ENCODE measurements at places on chromosomes 2 and 18.

DNA sequence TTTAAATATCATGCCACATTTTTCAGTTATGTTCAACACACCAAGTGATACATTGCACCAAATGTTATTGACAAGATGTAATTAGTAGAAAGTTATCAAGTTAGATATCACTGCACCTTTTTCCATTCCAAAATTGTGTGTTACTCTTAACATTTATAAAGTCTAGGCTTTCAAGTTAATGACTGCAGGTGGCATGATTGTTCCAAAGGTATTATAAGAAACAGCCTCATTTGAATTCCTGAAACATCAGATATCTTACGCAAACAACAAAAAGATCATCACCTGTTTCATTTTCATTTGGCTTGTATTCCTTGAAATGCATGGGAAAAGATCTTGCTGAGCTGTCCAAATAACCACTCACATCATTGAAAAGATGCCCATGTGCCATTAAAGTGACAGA lies 1528.2 kb upstream of the ZEB2 start:
- DNase-seq = no peak

DNA sequence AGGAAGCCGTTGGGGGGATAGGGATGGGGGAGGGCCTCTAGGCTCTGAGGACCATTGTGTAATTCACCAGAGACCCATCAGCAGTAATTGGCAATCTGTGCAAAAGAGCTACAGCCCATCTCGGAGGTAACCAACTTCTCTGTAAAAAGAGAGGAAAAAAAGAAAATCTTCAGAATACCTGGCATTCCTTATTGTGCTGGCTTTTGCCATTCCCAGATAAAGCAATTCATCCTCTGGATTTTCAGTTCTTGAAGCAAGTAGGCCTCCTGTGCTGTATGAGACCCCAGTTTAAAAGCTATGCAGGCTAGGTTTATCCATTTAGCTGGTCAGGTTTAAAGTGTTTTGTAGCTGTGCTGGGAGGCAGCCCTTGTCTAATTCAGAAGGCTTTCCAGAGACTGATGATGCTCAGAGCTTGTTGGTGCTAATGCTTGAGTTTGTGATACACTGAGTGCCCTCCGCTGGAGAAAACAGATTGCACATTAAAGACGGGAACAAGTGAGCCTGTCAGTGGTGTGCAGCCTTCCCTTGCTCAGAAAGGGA lies at the start of gene LRRTM4:
Gene LRRTM4, minus strand, starts transcription at position 446 of the 540 bp plus-strand sequence.
- DNase-seq = no peak

DNA sequence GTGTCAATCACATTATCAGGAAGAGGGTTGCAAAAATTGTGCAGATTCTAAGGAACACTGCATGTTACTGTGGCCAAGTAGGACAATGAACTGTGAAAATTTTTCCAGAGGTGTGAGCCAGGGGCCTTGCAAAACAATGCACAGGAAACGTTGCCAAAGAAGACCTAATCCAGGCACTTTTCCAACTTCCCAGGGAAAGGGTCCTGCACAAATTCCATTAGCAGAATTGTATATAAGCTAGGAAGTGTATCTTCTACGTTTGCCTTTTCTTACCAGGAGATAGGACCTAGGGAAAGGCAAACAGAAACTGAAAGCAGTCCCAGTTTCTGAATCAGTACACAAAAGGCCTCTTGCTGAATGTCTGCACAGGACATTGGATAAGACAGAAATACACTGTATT lies 1888.3 kb upstream of the CELF4 start:
- DNase-seq = no peak

GRCh38 chr2:3126911-3127621 lies 250.6 kb downstream of the EIPR1 start:
- DNase-seq = no peak

DNA sequence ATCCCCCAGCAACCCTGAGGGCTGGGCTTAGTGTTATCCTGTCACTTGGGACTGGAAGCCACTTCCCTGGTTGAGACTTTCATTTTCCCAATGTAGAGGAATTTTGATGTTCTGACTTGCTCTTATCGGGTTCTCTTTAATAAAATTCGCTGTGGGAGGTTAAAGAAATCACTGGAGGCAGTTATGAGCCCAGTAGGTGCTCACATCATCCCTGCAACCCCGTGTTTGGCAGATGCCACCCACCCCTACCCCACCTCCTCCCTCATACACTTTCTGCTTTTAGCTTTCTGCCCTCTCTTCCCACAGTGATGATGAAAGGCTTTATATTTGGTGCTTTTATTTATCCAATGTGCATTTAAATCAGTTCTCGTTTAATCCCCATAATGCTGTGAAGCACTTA lies 106.6 kb downstream of the MAPK4 start:
- DNase-seq = no peak

GRCh38 chr2:135657806-135658582 lies 83.7 kb upstream of the UBXN4 start:
- DNase-seq = no peak

GRCh38 chr2:34161549-34161948 lies 562.5 kb upstream of the FAM98A start:
- no peak for DNase-seq

- no peak for DNase-seq
These were observed 429.6 kb upstream of the SALL3 start for GRCh38 chr18:78549971-78550370.

DNA sequence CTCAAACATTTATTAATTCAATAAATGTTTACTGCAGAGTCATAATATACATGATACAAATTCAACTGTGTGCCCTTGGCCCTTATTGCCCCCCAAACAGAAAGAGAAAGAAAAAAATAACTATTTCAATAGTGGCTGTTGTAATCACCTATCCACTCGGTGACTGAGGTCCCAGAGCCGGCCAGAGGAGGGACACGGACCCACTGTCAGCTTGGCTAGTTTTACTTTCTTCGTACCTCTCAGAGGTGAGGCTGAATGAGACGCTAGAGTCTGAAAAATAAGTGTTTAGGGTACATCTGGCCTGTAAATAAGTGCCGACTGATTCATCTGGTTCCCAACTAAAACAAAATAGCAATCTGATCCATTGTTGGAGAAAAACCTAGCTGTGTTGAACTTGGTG lies 31.3 kb upstream of the FZD7 start:
- no peak for DNase-seq

- DNase-seq = no peak
These were observed 273.8 kb downstream of the ZNF521 start for GRCh38 chr18:25077944-25078723.

DNA sequence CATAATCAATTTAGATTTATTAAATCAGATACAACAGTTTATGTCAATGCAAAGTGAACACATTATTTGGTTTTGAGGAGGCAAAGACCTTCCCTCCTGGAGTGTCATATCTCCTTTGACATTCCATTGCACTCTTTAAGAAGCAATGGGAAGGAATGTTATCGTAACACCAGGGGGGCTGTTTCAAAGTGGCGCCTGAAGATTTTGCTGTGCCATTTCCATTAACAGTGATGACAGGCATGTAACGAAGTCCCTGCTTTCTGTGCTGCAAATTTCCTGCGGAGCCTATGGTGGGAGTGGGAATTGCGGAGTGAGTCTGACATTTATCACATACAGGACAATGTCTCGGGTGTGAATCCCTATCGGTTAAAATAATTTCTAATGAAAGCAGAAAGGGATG lies 499.6 kb upstream of the RAB6C start:
- no peak for DNase-seq

- no peak for DNase-seq
These were observed 114.0 kb downstream of the PIEZO2 start for GRCh38 chr18:11035376-11035775.

DNA sequence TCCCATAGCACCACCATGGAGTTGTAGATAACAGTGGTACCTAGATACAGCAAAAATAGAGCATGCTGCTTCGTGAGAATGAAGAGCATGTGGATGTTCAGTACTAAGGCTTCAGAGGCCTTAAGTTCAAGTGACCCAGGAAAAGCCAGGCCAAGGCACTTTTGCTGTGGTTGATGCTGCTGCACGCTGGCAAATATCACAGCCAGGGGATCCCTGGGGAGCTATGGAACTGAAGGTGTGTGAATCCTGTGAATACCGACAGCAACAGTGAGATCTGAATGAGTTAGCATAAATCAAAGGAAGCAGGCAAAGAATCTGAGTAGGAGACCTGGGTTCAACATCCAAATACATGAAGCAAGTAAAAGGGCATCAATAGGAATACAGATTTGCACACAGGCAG lies 158.6 kb upstream of the THUMPD2 start:
- DNase-seq = no peak

DNA sequence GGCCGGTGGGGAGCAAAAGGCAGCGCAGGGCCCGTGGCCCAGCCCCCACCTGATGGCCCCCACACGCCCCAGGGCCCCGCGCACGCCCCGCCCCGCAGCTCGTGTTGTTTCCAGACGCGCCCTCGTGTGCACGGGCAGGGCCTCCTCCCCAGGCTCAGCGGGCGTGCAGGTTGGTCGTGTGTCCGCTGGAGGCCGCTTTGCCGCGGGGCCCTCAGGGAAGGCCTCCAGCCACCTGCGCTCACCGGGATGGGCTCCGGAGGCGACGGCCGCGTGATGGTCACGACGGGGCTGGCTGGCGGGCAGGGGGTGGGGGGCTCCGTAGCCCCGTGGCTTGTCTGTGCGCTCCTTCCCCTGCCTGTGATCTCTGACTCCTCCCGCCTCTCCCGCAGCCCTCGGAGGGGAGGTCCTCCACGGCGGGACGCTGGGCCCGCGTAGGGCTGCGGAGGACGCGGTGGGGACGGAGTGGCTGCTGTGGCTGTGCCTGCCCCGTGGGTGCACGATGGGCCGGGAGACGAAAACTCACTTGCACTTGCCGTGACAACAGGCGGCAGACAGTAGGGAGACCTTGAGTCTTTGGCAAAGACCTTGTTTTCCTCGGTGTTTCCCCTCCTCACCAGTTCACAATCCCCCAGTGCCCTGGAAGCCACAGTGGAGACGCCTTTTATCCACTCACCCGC lies 67.1 kb downstream of the RTP5 start:
- no peak for DNase-seq

DNA sequence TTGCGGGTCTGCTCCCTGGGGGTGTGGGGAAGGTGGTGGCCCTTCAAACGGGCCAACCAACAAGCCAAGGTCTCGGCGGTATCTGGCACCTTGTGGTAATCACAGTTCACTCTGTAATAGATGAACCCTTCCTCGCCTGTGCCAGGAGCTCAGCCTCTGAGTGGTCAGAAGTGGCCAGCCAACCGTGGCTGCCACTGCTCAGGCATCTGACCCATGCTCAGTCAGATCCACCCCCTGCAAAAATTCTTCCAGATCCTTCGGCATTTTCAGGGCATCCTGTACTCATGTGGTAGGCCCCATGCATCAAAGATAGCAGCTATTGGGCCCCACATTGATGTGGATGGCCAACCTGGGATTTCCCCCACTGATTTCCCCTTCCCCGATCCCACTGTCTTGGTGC lies 39.6 kb upstream of the SERPINE2 start:
- DNase-seq = no peak

GRCh38 chr2:130287656-130288026 lies 55.1 kb upstream of the IMP4 start:
- DNase-seq = no peak

- DNase-seq = no peak
These were observed 93.7 kb upstream of the ZNF516 start for GRCh38 chr18:76588601-76589226.

Data from GM18507 (cell line).